GM04504 (cell line): ENCODE measurements at places on chromosomes 12 and 14.

DNA sequence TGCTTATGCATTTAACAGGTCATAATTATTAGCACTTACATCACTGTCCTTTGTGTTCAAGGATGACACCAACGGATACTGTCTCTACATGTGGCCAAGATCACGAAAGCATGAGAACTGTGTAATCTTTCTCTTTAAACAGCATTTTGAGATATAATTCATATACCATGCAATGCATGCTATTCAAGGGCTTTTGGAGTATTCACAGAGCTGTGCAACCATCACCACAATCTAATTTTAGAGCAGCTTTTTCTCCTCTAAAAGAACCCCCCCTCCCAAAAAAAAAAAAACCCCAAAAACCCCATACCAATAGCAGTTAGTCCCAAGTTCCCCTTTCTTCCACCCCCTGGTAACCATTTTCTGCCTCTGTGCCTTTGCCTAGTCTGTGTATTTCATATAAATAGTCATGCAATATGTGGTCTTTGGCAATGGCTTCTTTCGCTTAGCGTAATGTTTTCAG is 60.6 kb downstream of the SPRING1 start:
- DNase-seq = no peak

DNA sequence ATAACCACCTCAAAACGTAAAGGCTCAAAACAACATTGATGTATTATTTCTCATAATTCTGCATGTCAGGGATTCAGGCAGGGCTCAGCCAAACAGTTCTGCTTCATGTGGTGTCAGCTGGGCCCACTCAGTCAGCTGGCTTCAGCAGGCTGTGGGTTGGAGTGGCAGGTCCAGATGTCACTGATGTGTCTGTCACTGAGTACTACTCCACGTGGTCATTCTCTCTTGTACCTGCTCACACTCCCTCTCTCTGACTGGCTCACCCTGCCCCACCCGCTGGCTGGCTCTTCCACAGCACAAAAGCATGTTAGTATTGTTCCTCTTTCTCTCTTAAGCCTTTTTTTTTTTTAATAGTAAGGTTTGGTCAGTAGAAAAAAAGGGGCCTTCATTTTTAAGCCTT is 182.4 kb downstream of the DICER1 start:
- DNase-seq = no peak

DNA sequence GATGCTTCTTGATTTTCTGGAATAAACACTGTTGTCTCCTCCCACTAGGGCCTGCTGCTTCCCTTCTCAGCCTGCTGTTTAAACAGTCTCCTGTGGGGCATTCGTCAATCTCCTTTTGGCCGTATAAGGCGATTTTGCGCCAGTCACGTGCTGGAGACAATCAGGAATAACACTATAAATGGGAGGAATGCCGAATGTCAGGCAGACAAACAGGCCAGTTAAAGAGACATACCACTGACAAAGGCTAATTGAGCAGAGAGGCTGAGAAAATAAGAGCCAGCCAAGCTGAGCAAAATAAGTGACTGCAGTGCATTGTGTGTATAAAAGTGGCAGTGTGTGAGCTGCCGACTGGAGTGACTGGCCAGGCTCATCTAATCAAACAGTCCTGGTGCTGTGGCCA is 23.3 kb downstream of the DMAC2L start:
- DNase-seq = no peak

GRCh38 chr12:22874151-22874550 is 249.2 kb downstream of the ETNK1 start:
- DNase-seq = no peak

- no peak for DNase-seq
These were observed at the start of gene MGAT4C for GRCh38 chr12:86256163-86256562. TSS of gene MGAT4C (minus strand) at chr12:86256391.

DNA sequence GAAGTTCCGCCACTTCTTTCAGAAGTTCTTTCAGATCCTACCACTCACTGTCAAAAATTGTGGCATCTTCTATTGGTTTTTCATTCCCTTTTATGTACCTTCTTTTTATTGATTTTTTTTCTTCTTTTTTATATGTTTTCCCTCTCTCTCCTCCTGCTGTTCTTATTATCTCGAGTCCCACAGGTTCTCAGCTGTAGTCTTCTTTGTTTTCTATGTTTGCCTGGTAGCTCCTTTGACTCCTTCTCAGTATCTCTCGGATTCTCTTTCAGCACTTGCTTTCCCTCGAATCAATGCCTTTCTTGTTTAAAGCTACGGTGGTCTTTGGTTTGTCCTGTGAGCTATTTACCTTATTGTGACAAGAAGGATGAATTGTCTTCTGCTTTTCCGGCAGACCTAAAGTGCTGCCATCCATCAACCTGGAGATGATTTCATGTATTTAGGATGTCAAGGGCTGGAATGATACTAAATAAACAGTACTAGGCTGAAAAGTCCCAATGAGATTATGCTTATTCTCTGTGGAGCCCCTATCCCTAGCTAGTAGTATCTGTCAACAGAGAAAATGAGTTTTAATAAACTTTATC is 541.7 kb downstream of the NOVA1 start:
- no peak for DNase-seq

DNA sequence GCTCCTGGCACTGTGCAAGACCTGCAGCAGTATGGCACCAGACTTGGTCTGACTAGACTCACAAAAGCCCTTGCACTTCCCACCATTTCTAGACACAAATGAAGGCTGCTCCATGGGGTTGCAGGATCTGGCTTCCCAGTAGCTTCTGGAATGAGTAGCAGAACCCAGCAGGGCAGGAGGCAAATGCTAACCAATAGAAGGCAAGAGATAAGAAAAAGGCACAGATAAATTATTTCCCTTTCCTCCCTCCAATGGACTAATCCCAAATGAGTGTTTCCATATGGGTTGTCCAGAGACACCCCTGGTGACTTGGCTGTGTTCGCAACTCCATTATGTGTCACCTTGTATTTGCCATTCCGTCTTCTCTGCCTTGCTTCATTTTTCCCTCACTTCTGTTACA is 49.7 kb downstream of the KIF21A start:
- no peak for DNase-seq

DNA sequence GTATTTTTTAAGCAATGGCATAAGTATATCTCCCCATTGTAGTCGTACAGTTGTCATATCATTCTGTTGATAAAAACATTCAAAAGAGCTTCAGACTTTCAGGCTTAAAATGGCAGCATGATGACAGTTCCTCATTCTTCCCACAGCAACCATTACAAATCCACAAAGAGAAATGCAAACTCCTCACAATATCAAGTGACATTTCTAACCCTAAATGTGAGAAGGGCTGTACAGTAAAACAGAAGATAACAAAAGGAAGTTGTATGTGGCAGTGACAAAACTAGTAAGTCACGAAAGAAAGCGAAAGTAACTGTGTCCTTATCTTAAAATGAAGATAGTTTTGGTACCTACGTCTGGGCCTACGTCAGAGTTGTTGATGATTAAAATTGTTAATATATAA is 46.7 kb downstream of the GXYLT1 start:
- no peak for DNase-seq

DNA sequence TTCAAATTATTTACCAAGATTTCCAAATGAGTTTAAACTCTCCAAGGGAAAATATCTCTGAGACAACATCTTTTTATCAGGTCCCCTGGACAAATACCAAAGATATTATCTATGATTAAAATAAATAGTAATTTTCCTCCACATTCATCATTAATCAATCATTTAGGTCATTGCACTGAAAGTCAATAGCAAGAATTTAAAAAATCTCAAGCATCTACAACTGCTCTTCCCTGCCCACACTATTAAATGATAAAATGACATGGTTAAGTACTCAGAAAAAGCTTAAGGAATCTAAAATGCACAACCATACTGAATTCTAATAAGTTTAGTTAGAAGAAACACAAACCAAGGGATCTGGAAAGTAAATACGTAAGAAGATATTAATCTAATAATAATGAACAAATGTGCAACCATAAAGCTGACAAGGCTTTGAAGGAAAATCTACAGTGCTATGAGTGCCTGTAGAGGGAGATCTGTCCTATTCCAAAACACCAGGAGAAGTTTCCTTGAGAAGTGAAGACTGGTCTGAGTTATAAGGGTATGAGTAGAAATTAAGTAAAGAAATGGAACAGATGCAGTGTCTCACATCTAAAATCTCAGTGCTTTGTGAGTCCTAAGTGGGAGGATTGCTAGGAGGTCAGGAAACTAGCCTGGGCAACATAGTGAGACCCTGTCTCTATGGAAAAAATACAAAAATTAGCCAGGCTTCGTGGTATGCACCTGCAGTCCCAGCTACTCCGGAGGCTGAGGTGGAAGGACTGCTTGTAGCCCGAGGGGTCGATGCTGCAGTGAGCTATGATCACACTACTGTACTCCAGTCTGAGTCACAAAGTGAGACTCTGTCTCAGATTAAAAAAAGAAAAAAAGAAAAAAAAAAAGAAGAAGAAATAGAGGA is 19.2 kb downstream of the INTS13 start:
- no peak for DNase-seq

DNA sequence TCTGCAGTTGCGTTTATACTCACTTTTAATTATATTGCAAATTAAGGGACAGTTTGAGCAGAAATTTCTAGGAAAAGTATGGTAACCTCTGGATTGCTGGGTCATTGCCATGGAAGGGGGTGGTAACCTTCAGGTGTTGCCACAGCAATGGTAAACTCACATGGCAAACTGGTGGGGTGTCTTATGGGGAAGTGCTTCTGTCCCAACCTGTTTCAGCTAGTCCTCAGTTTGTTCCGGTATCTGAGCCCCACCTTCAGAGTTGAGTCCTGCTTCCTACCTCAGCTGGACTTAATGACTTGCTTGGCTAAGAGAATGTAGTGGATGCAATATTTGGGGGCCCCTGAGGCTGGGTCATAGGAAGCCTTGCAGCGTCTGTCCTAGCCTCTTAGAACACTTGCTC is 7.3 kb upstream of the CLMN start:
- DNase-seq = no peak
